ENCODE measurements at places on chromosomes 4 and X. TPM values are rescaled to one million over a fixed set of nuclear protein-coding genes. Genes with fewer than 3 reads are reported as not detected.

DNA sequence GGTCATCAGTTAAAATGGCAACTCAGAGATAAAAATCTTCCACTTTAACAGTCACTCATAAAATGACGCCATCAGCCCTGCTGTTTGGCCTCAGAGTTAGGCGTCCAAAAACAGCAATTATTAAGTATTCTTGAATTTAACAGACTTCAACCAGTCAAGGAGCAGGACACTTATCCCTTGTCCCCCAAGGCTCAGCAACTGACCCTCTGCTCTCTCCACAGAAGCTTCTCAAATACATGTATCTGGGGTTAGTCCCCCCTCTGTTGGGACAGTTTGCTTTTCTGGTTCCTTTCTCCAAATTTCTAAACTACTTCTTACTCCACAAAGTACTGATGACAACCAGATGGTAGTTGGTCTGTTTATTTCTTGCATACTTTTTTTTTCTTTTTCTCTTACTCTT lies 54.4 kb downstream of the SOD3 start:
- no peak for DNase-seq

GRCh38 chr4:121148621-121149020 lies 15.5 kb downstream of the TNIP3 start:
- DNase-seq, result no peak

DNA sequence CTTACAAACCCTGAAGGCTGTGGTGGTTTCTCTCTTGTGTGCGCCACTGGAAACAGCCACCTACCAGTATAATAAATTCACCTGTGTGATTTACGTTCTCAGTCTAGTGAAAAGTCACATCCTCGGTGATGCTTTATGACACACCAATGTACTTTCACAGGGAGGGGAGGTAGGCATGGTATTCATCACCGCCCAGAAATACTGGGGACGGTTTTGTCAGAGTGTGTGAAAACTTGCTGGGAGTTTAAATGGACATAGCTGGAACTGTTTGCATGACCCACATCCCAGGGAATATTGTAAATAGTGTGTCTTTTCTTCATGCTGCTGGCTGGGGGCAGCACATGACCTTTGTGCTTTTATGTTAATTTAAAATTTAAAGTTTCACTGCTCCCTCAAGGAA lies 421.8 kb downstream of the MAPK10 start:
- no peak for DNase-seq

The PDE5A gene
- 46.2 TPM for total RNA-seq

DNA sequence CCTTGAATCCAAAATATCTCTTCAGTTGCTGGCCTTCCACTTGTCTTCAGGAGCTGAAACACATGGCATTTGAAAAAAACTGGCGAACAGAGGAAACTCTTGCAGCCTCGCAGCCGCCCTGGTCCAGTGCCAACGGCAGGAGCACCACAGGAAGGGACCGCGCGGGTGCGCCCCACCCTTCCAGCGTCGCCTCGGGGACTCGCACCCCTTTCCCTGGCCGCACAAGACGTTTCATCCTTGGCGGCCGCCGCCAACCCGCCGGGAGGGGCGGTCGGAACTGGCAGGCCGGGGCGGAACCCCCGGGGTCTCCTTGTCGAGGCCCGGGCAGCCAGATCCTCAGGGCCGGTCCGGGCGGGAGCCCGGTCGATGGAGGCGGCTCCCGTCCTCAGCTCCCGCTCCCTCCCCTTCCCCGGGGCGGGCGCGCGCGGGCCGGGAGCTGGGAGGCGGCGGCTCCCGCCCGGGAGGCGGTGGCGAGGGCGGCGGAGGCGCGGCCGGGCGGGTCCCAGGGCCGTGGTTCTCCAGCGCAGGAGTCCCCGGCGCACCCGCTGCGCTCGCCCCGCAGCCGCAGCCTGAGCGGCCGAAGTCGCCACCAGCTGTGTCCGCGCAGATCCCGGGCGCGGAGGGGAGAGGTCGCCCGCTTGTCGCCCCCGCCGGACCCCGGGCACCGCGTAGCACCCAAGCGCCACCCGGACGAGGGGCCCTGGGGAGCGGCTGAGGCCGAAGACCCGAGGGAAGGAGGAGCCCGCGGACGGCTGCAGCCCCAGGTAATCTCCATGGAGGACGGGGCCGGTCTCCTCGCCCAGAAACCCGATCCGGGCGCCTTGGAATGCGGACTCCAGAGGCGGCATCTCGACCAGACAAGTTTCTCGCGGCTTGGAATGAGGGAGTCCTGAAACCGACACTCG lies 886 bp upstream of the NDST3 start:
- peak; percentile 55 for DNase-seq

DNA sequence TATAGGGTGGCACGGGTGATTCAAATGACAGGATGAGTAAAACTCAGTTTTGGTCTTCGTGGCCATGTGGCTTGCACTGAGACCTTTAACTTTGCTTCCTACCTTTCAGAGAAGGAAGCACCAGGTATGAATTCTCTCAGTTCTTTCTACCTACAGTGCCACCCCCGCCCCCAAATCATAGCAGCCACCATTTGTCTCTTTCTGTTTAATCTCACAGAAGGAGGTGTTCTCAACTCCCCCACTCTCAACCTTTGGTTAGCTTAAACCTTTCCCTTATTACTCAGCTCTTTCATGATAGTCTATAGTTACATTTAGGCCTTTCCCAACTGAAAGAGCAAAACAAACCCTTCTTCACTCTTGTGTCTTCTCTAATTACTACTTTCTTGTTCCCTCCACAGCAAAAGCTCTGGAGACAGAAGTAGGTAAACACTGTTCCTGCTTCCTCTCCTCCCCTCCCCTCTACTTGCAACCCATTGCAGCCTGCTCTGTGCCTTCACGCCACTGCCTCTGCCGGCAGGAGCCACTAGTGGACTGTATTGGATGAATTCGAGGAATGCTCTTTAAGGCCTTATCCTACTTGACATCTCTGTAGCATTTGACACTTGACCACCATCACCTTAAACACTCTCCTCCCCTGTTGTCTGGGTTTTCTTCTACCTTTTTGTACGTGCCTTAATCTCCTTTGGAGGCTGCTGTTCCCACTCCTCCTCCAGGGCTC lies 123.7 kb downstream of the AFF1 start:
- DNase-seq, result no peak

- peak; percentile 74 for DNase-seq
These were observed at the start of gene PCDH19 for GRCh38 chrX:100409610-100410590. Gene PCDH19, minus strand, starts transcription at chrX:100410273. Its CDS starts 1,676 bp downstream, at chrX:100408597.

The UGT8 gene
- not detected for total RNA-seq

The ARMCX2 gene
- 23.7 TPM for total RNA-seq

GRCh38 chr4:151236036-151236435 lies 40.9 kb upstream of the PRSS48 start:
- DNase-seq, result no peak

The SHISA3 gene
- total RNA-seq, result 0.47 TPM

The TLL1 gene
- total RNA-seq, result not detected

DNA sequence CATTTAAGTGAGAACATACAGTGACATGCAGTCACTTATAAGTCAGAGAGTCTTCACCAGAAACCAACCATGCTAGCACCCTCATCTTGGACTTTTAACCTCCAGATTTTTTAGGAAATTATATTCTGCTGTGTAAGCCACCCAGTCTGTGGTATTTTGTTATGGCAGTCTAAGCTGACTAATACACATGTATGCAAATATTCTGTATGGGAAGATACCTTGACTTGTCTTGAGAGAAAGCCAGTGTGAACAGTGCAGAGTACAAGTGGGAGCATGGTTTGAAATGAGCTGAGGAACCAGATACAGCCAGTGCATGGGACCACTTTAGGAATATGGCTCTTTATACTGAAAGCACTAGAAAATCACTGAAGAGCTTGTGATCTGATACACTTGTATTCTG lies 110.4 kb upstream of the MAP9 start:
- DNase-seq, result no peak

The LNX1 gene
- total RNA-seq, result 7.4 TPM

The HSFX1 gene
- total RNA-seq, result not detected

DNA sequence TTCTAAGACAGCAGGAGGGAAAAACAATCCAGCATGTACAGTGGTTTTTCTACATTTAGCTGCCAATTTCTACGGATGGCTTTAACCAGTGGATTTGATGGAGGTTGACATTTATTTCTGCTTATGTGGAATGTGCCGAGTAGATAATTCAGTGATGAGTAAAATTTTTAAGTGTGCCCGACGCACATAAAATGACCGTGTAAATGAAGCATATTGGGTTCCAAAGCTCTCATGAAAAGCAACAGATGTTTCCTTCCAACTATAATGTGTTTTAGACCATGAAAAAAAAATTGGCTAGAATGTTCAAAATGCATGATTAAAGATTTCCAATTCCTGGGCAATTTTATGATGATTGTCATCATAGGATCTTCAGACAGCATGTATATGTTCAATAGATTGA lies 14.1 kb downstream of the INPP4B start:
- DNase-seq, result no peak

The TNMD gene
- total RNA-seq, result not detected

DNA sequence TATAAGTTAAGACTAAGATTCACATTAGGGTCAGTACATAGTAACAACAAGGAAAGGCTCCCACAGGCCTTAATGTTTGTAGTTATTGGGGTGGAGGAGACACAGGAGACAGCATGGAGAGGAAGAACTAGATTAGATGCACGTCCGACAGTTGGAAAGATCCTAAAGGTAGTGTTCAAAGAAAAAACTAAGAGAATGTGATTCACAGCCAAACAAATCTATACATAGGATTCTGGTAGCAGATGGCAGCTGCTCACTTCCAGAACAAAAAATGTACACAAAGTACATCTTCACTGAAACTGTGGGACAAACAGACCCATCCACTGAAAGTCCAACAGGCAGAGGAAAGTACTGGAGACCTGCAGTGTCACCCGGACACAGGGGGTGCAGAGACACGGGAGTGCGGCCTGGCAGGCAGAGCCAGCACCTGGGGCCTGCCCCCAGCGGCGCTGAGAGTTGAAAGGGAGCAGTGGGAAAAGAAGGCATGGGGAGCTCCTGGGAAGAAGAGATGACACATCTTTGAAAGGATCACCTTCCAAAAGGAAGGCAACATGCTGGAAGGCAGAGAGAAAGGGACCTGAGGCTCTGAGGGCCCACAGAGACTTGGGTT lies 40.0 kb downstream of the NELFA start:
- DNase-seq, result no peak

DNA sequence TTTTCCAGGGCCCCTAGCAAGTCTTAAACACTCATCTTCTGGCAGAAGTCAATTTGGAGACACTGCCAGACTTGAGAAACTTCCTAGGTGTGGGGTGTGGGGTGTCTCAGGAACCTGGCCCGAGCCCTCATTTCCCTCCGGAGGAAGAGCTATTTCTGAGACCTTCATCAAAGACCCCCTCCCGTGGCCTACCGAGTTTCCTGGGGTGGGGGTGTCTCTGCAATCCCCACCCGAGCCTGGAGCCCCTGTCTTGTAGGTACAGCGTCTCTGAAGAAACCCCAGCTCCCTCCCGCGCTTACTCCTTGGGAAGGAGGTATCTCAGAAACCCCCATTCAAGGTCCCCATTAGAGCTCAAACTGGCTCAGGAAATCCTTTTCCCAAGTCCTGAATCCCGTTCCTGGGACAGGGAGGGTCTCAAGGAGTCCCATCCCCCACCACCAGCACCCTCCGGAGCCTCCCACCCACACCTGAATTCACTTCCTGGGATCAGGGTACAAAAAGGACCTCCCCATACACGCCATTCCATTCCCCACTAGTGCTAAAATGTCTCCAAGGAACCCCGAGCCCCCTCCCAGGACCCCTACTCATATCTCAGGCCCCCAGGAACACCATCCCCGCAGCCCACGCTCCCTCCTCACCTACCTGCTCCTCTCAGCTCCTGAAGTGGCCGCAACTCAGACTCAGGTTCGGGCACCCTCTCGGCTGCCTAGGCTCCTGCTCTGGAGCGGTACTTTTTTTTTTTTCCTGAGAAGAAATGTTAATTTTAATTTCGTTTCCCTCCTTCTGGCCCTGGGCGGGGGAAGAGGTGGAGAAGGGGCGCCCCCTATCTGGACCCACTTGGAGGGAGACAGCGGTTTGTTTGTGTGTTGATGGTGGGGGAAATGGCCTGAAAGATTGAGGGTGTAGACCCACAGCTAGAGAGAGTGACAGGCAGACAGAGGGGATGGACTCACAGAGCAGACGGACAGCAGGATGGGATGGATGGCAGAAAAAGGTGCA lies 1.1 kb downstream of the SLC38A5 start:
- DNase-seq, result no peak

DNA sequence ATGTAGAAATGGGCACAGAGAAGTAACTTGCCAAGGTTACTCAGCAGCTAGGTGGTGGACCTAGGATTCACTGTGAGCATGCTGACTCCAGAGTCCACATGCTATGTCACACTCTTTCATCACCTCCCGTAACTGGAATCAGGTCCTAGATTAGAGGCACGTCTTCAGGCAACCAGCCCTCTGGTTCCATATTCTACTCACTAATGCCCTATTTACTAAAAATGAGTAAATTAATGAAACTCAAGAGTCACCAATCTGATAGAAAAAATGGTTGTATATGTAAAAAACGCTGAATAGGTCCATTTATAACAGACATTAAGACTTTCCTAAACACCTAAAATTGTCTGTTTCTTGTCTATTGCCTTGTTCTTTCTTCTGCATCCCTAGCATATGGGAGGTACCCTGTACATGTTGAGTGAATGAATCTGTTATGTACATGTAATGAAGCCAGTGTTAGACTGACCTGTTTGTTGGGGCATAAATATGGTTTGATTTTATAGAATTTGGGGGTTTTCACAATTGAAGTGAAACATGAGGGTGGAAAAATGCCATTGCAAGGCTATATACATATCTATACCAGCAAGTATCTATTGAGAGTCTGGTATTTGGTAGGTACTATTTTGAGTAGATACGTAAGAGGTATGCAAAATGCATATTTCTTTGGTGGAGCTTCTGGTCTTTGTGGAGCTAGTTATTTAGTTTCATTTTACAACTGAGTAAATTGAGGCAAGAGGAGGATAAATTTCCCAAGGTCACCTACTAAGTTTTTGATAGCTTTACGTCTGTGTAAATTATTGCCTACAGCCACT lies 7.5 kb upstream of the RUFY3 start:
- no peak for DNase-seq

DNA sequence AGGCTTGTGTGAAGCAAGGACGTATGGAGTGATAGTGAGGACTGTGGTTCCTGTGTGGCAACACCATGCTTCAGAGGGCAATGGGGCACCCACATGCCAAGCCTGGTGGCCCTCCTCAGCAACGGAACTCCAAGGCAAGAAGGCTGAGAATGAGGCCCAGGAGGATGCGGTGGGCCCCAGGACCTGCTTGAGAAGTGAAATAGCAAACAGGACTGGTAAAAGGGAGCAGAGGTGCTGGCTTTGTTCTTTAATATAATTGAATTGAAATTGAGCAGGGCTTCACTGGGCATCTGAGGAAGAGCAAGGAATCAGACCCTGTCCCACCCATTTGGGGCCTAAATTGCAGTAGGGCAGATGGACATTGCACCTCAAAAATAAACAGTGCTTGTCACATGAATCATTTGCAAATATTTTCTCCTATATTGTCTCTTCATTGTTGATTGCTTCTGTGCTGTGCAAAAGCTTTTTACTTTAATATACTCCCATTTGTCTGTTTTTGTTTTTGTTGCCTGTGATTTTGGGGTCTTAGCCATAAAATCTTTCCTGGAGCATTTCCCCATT lies 2.3 kb downstream of the TMEM187 start:
- DNase-seq, result no peak

The FSTL5 gene
- total RNA-seq, result not detected

DNA sequence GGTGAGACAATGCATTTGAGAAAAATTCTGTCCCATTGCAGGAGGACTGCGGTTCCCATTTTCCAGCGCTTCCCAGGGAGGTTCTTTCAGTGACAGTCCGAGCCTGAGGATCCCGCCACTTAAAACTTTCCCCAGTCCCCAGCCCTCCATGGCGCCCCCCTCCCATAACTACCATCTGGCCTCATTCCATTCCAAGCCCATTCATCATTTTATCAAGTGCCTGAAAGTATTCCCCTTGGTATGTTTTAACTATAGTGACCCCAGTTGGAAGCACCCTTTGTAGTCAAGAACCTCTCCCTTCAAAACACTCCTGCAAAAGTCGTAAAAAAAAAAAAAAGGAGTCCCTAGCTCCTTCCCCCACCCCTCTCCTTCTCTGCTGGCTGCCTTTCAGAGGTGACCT lies 1.2 kb downstream of the RASL11B start:
- no peak for DNase-seq
